Smooth muscle cell of the brain vasculature (primary cell): ENCODE measurements at places on chromosomes 2 and 18.

- peak; percentile 82 for DNase-seq
Measured at GRCh38 chr18:48575658-48576456, 37.0 kb downstream of the CTIF start.

GRCh38 chr2:139427164-139427563 is 647.0 kb upstream of the NXPH2 start:
- no peak for DNase-seq

DNA sequence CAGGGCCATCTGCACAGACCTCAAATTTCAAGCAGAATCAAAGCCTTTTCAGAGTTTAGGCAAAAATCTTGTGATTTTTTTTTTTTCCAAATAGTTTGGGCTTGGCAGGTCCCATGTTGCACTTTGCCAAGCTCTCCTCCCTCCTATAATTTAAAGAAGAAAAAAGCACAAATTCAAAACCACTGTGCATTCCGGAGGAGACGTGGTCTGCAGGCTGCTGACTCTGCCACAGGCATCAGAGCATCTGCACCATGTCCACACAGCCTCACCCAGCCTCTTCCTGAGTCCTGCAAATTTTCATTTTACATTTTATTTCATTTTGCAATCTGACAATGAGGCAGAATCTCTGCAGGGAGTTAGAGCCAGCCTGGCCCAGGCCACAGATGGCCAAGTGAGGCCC is 15.7 kb upstream of the GPC1 start:
- DNase-seq: no peak

DNA sequence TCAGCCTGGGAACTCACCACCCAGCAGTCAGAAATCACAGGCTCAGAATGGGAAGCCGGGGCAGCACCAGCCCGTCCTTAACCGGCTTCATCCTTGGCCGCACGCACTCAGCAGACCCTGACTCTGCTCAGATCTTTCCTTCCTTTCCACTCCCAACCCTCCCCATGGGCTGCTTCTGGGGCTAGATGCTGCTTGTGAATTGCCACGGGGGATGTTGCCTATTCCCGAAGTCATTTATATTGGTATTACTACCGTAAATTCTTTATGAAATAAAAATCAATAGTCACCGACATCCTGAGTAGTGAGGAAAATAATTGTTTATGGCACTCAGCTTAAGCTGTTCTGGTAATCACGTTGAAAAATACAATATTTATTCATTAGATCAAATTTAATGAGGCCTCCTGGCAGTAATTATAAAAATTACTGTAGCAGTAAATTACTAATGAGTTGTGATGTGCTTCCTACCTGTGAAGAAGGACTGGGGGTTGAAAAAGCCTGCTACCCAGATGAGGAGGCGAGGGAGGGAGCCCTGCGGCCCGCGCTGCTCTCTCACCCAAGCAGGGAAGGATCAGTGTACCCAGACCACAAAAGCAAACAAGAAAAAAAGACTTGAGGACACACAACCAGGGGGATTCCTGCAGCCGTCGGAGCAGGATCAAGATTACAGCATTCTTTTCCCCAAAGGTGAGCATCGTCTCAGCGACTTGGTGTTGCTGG is 31.5 kb downstream of the CDCA7 start:
- DNase-seq: no peak

DNA sequence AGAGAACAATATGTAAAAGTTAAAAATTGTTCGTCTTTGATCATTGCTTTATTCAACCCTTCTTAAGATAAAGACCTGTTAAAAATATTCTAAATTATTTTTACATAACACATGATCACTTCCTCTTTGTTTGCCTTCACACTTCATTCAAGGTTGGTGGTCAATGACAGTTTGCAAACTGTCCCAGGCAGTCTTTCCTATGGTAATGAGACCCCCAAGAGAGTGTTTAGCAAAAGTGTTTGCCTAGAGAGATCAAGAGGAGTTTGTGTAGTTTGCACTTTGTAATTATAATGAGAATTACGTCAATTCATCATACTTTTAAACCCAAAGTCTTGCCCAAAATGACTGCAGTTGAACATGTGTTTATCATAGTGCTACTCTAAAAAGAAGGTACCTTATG is 77.2 kb upstream of the ABCA12 start:
- DNase-seq: no peak

DNA sequence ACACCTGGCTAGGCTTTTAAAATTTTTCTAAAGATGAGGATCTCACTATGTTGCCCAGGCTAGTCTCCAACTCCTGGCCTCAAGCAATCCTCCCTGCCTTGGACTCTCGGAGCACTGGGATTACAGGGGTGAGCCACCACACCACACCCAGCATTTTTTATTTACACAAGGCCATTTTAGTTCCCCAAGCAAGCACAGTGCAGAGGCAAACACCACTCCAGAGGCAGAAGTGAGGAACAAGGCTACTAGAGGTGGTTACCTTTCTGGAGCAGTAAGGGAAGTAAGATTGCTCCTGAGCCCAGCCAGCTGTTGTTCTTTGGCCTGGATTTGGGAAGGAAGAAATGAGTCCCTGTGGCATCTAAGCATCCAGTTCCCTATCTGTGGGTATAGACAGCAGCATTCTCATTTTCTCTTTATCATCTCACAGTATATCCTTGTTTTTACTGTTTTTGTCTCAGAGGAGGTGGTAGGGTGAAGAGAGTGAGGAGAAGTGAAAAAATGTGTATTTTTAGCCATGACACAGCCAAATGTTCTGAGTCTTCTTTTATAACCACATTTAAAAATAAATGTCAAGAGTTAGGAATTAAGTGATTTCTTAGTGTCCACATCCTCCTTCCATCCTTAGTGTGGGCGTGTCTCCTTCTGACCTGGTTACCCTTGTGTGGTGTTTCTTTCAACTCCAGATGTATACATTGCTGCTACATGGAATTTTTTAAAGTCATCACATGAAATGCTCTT is 10.5 kb upstream of the TTC39C start:
- no peak for DNase-seq

- DNase-seq: no peak
Measured at GRCh38 chr2:29278966-29279365, 163.8 kb downstream of the CLIP4 start.

- DNase-seq: no peak
Measured at GRCh38 chr18:47758000-47758399, 172.5 kb downstream of the SMAD2 start.

- no peak for DNase-seq
Measured at GRCh38 chr18:80159713-80160636, 50.9 kb downstream of the ADNP2 start.

- DNase-seq: no peak
Measured at GRCh38 chr2:127906206-127906926, 20.6 kb upstream of the AMMECR1L start.

DNA sequence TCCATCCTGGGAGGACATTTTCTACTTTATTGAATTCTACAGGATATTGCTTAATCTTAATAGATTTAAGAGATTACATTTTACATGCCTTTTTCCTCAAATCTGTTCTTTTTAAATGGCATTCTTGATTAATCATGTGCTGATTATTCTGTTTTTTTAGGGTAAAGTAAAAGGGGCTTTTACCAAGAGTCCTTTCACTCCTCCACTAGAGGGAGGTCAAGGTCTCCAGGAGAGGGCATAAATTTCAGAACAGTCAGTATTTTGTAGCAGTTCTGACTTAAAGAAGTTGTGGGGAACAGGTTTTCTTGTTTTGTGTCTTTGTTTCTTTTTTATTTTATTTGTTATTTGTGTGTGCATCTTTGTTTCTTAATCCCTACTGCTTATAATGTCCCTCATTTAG is 25.4 kb downstream of the WDR75 start:
- DNase-seq: peak; percentile 18

- DNase-seq: no peak
Measured at GRCh38 chr2:239692362-239692851, 291.6 kb upstream of the HDAC4 start.

DNA sequence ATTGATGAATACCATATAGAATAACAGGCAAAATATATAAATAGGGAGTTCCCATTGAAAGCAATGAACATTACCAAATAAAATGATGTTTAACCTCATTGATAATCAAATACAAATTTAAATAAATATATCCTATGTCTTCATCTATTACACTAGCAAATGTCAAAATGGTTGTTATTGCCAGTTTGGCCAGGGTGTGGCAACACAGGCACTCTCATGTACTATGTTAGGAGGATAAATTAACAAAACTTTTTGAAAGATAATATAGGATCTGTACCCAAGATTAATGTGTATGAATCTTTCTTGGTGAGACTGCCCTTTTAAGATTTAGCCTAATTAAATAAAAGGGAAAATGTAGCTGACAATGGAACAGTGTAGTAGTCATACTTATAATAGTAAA is 659.3 kb downstream of the ERBB4 start:
- no peak for DNase-seq

GRCh38 chr2:26401739-26402541 is at the start of gene DRC1:
Gene DRC1 (plus strand): TSS chr2:26401920. CDS start chr2:26401990, 70 bp downstream.
- DNase-seq: peak; percentile 15

DNA sequence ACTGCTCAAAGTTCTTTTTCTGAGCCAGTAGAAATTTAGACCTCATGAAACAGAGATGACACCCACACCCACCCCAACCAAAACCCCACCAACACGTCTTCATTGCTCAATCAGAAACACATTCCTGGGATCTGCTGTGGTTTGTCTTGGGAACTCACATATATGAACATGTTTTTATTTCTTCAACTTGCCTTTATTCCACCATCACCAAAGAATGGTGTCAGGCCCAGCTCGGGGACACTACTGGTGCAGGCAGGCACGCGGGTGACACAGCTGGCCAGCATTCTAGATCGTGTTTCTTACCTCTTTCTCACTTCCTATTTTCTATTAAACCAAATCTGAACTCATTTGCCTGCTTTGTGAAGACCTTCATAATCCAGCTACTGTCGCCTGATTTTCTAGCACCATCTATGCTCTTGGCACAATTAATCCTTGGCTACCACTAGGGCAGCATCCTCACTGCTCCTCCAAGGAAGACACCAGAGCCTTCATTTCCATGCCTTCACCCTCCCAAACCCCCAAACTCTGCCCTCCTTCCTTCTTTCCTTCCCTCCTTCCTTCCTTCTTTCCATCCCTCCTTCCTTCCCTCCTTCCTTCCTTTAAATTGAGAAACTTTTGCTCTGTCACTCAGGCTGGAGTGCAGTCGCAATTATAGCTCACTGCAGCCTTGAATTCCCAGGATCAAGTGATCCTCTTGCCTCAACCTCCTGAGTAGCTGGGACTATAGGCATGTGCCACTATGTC is 157.1 kb downstream of the BCL2 start:
- DNase-seq: no peak

- DNase-seq: no peak
Measured at GRCh38 chr2:66443979-66444861, 9.3 kb downstream of the MEIS1 start.

DNA sequence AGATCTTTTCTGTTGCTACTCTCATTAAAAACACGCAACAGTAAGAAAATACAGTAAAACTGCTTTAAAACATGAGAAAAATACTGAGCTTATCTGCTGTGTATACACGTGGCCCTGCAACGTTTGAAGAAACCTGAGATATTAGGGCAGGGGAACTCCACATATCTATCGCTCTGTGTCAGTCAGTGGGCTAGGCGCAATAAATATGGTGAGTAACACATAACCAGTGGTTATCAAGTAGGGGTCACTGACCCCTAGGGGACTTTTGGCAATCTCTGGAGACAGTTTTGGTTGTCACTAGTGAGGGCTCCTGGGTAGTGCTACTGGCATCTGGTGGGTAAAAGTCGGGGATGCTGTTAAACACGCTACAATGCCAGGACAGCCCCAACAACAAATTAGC is 14.9 kb downstream of the STAT1 start:
- DNase-seq: no peak

- DNase-seq: no peak
Measured at GRCh38 chr2:225771701-225772100, 372.2 kb downstream of the NYAP2 start.

DNA sequence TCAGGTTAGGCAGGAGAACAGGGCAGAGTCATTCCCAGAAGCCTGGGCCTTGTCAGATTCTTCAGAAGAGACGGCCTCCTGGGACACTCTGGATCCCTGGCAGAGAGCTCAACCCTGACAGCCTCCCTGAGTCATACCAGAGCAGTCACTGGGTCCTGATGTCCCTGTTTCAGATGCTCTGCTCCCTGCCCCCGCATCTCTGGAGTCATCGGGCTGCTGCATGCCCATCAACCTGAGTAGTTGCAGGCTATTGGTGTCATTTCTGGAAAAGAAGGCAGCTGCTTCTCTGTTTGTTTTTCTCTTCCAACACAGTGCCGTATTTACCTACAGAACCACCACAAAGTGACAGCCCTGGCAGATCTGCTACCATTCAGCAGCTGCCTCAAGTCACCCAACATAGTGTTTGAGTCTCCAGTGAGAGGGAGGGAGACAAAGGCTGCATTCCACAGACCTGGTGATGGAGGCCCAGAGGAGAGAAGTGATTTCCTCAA is 145.1 kb downstream of the B3GNT2 start:
- no peak for DNase-seq

DNA sequence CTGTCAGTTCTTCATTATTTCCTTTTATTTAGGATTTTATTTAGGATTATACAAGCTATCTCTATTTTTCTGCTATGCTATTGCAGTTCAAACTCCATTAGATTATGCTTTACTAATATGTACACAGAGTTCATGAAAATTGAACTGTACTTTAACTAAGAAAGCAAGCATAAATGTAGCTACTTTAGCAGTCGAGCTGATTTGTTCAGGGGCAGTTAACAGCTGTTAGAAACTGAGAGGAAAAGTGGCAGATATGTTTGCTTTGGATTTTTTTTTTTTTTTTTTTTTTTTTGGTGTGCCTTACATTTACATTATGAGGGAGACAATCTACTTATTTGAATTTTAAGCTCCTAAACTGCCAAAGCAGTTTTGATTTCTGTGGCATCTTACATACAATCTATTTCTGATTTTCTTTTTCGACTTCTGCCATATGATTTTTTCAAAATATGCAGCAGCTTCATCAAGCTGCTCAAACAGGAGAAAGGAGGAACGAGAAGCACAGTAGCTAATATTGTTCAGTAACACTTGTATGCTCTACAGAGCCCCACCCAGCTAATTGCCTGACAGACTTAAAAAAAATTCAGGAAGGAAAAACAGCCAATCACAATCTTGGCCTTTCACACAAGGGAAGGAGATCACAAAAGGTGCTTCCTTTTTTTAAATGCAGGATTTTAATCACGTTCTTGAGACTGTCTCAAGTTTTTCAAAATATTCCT is 233.4 kb upstream of the SIX3 start:
- DNase-seq: no peak

- no peak for DNase-seq
Measured at GRCh38 chr2:107358362-107358761, 468.3 kb upstream of the RGPD4 start.

DNA sequence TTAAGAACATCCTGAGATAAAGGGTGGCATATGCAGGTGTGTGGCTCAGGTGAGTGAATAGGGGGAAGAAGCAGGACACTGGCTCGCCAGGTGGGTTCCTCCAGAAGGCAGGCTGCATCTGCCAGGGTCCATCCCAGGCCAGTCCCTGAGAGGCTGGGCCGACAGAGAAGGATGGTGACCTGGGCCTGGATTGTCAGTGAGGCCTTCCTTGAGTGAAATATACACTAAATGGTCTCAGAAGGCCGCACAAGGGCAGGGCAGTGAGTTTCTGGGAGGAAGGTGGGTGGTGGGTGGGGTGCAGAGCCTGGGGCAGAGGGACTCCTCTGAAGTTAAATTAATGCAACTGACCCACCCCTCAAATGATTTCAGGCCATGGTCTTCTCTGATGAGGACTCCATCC is 182.1 kb downstream of the ANKRD30B start:
- no peak for DNase-seq
